ENCODE measurements at places on chromosomes 7 and 10.

DNA sequence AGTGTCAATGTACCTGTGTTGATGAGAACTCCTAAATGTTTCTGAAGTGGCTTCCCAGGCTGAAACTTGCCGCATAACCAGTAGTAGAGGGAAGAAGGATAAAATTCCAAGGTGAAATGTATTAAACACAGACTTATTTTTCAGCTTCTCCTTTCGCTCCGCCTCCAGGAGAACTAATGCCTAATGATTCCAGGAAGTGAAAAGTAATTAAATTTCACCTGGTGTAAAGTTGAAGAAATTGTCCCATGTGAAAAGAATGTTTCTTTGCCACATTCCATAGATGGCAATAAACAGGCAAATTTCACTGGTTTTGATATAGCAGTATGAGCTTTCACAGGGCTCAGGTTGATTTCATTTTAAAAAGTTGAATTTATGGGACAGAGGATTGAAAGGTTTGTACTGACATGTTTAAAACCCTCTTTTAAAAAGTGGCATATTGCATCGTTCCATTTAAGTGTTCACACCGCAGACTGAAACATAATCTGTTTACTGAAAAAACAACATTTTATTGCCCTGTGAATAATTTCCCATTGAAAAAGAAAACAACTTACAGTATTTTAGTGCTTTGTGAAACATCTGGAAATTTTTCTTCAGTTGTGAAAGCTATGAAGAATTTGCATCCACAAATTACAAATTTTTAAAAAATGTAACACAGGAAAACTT, 453.4 kb upstream of the NFE2L3 start:
- no peak for DNase-seq

GRCh38 chr7:110839866-110840265, 251.1 kb upstream of the LRRN3 start:
- DNase-seq, result peak; percentile 11

DNA sequence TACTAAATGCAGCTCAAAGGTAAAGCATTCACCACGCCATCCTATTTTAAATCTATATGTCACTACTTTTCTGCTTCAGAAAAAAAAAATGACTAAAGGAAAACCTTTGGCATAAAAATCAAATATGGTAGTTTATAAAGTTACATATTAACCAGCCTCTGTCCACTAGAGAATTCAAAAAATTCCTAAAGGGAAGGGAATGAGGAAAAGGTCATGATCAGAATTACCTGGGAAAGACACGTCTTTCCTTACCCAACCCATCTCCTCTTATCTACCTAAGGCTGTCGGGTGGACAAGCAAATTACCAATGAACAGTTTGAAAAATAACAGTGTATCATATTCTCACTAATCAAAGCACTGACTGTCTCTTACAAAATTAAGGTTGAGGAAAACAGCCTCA, 100.7 kb upstream of the TMEM106B start:
- no peak for DNase-seq

- no peak for DNase-seq
Observed at GRCh38 chr10:28199941-28200340, 102.9 kb downstream of the MPP7 start.

- no peak for DNase-seq
Observed at GRCh38 chr7:133582766-133583523, 330.1 kb downstream of the EXOC4 start.

GRCh38 chr7:11328309-11328708, 354.6 kb downstream of the PHF14 start:
- no peak for DNase-seq

DNA sequence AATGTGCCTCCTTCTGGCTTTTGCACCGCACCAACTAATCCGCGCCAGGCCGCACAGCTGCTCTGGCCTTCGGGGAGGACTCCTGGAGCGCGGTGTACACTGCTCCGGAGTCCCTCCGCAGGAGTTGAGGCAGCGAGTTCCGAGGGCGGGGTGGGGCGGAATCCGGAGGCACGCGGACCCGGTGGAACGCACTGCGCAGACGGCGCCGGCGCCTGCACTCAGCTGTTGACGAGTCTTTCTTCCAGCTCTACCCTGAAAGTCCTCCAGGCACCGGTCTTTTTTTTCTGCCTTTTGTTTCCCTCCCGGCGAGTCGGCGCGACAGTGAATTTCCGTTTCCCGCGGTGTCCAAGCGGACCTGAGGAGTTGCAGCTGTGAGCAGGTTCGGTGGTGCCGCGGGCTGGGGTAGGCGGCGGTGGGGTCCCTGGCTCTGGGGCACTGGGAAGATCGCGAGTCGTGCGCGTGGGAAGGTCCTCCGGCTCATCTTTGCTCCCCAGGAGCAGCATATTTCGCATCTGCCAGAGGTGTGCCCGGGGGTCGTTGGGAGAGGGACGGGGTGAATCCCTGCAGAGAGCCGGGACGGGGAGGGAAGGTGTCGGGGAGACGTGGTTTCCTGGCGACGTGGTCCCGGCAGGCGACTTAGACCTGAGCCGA, 44.1 kb downstream of the SFTPD start:
- DNase-seq, result peak; percentile 60

GRCh38 chr7:83559887-83560286, 89.1 kb downstream of the SEMA3E start:
- no peak for DNase-seq

DNA sequence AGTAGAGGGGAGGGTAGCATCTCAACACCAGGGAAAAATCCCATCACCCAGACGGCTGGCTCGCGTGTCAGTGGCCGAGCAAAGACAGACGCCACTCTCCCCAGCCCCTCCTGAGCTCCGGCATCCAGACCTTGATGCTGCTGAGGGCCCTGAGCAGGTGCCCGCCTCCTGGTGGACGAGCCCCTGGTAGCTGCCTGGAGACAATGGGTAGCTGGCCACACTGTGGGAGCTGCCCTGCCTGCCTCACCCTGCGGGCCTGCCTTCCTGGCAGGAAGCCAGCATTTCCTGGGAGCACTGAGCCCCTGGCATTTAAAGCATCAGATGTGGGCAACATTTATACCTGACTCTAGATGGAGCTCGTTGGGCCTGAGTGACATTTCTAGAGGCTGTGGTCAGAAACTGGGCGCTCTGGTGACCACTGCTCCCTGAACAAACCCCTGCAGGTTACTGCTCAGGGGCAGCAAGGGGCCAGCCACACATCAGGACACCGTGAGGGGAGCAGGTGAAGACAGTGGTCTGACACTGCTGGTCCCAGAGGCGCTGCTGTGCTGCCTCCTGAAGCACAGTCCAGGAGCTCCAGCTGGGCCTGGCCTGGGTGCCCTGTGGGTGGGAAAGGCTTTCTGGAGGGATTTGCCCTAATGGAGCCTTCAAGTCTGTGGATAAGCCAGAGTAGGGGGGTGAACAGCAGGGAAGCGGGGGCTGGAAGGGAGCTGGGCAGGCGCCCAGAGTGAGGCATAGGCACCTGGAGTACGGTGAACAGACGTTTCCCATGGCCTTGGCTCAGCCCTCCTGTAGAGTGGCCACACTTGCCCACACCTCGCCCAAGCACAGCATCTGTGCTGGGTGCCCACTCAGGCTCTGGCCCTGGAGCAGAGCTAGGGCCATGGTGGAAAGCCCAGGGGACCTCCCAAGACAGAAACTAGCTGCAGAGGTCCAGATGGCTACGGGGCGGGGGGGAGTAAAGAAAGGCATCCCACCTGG, 138.7 kb downstream of the MAPK8 start:
- no peak for DNase-seq

DNA sequence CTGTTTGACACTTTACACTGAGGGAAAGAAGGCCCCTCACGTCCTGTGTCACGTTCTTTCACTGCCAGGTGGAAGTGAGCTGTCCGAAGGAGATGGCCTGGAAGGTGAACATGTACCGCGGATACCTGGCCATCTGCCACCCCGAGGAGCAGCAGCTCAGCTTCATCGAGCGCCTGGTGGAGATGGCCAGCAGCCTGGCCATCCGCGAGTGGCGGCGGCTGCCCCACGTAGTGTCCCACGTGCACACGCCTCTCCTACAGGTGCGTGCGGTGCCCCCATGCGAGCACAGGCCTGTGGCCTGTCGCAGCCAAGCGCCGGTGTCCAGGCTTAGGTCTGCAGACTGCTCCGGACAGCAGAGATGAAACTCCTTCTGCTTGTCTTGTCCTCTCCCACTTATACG, 103.4 kb downstream of the TRRAP start:
- no peak for DNase-seq

DNA sequence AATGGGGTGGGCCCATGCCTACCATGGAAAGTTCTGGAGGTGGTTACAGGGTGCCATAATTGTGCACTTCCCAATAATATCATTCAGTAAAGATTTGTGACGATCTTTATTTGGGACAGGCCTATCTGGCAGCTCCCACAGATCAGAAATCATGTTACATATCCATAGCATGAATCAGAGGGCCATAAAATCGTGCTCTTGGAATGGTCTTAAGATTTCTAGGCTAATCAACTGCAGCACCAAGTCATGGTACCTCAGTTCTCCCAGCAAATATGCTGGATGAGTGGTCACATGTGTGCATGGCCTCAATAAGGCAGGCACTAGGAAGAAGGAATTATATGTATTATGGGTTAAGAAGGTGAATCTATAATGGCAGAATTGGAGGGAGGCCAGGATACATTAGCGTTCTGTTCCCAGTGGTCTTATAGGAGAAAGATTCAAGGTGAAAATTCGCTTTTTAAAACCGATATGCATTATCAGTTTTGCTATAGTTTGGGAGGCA, 134.7 kb downstream of the NRP1 start:
- no peak for DNase-seq

DNA sequence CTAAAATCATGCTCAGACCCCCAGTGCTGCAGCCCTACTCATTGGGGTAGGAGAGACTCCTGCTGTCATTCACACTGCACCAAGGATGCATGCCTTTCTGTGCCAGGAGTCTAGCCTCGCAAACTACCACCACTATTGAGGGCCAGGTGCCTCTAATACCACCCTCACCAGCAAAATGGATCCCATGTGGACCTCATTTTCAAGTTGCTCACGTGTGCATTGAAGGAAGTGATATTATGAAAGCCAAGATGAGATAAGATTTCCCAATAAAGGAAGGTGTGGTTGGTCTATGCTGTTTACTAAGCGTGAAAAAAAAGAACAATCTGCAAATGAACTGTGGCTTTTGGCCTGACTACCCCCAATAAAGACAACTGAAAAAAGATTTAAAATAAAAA, 7.2 kb upstream of the LAMTOR4 start:
- no peak for DNase-seq

DNA sequence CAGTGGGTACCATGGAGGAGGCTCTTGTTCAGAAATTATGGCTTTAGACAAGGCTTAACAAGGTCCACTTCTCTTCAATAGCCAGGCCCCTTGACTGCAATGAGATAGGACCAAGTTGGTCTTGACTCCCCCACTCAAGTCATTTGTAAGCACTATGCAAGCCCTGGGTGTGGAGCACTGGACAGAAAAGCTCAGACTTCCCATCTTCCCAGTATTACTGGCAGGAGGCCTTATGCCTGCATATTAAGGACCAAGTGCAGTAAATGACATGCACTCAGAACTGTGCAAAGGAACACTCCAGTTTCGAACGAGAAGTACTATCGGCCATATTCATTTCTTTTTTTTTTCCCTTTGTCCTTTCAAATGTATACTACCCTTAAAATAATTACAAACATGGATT, 318.3 kb upstream of the LRRN3 start:
- DNase-seq, result no peak

GRCh38 chr10:14686356-14686755, 88.3 kb downstream of the FAM107B start:
- DNase-seq, result no peak

GRCh38 chr7:27888736-27889135, 148.8 kb downstream of the TAX1BP1 start:
- DNase-seq, result no peak

GRCh38 chr7:1698951-1699350, 28.9 kb downstream of the ELFN1 start:
- no peak for DNase-seq

DNA sequence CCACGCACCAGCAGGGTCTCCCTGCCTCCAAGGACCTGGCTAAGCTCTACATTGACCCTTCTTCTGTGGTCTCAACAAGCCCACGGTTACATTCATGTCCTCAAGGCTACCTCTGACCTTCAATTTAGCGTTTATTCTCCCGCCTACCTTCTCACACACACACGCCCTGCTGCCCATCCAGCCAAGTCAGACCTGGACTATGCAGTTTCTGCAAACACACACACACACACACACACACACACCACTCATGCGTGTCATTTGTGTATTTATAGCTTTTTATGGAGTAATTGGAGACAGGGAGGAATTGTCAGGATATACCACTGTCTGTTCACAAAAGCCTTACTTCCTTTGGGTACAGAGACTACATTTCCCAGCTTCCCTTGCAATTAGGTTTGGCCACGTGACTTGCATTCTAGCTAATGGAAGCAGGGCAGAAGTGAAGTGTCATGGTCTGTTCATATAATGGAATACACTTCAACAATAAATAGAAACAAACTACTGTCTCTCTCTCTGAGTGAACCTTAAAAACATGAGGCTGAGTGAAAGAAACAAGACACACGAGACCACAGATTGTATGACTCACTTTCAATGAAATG, 53.8 kb upstream of the CPXM2 start:
- DNase-seq, result no peak

GRCh38 chr10:69952069-69952800, 100.4 kb upstream of the MACROH2A2 start:
- DNase-seq, result no peak

GRCh38 chr7:21373031-21373430, 54.9 kb upstream of the SP4 start:
- no peak for DNase-seq

GRCh38 chr10:88062798-88063472, 199.5 kb downstream of the PTEN start:
- DNase-seq, result no peak

DNA sequence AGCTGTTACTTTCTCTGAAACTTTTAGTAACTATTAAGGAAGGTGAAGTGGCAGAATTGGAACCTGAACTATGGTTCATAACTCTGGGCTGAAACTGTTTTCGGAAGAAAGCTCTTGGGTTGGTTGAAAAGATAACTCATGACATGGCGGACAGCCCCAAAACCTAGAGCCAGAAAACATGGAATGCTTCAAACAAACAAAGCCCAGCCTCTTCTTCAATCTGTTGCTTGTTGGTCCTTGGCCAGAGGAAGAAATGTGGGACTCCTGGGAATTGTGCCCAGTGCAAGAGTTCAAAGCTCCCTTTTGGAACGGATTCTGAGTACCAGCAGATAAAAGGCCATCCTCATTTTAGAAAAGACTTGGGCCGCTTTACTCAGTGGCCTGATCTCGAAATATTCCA, 52.9 kb upstream of the CACNB2 start:
- no peak for DNase-seq

- no peak for DNase-seq
Observed at GRCh38 chr10:47034441-47035051, 123.3 kb downstream of the PTPN20 start.

- DNase-seq, result peak; percentile 19
Observed at GRCh38 chr7:87220734-87221215, 1.2 kb upstream of the TMEM243 start.

- no peak for DNase-seq
Observed at GRCh38 chr10:70255329-70256299, 22.4 kb upstream of the PPA1 start.

- no peak for DNase-seq
Observed at GRCh38 chr10:58599927-58600553, 87.4 kb downstream of the BICC1 start.

Measured in HEK293T (cell line).